ENCODE measurements at places on chromosomes 5 and 9.

DNA sequence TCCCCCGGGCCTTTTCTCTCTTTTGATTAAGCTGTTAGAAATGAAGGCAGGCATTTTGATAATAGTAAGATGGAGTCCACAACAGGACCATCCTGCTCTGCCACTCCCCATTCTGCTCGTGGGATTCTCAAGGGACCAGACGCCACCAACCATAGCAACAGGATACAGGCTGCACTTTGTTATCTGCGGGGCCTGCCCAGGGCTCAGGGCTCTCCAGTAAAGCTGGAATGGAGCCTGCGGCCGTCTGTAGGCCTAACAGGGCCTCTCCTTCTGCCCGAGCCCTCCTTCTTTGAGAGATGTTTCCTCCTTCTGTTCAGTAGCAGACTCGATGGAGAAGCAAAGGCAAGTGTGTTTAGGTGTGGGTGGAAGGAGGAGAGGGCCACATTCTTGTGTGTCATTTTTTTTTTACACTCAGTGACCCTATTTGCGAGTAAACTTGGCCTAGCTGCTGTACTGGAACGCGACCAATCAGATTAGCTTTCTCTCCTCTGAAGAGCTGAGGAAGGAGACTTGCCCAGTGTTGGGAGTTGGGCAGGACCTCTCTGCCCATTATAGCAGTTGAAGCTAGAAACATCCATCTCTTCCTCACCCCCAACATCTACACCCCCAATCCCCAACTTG, 8.9 kb upstream of the EPB41L4B start:
- H3K27ac ChIP-seq = no peak overlapping the region
- H3K27me3 ChIP-seq = no peaks in the 10 kb centered on the region

DNA sequence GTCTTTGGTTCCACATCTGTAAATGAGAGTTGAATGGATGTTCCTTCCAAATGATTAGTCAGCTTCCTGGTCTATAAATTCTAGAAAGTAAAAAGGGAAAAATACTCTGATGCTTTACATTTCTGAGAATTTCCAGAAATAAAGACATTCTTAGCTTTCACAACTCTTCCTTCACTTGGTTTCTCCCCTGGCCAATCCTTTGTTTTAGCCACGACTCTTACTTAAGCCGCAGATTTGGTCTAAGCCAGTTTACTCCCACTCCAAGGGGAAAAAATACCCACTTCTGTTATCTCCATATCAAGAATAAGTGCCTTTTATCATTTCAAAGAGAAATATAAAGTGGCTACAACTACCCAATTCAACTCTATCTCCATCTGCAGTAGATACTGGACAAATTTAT, 29.7 kb downstream of the PWWP2A start:
- no peaks in the 10 kb centered on the region for H3K4me1 ChIP-seq
- H3K27ac ChIP-seq = no peak overlapping the region
- H3K4me3 ChIP-seq = no peak overlapping the region
- H3K27me3 ChIP-seq = no peaks in the 10 kb centered on the region

GRCh38 chr5:121533814-121534213, 317.9 kb upstream of the FTMT start:
- no peaks in the 10 kb centered on the region for H3K4me1 ChIP-seq
- no peaks in the 10 kb centered on the region for H3K36me3 ChIP-seq
- H3K27me3 ChIP-seq = no peaks in the 10 kb centered on the region
- no peak overlapping the region for H3K4me3 ChIP-seq

DNA sequence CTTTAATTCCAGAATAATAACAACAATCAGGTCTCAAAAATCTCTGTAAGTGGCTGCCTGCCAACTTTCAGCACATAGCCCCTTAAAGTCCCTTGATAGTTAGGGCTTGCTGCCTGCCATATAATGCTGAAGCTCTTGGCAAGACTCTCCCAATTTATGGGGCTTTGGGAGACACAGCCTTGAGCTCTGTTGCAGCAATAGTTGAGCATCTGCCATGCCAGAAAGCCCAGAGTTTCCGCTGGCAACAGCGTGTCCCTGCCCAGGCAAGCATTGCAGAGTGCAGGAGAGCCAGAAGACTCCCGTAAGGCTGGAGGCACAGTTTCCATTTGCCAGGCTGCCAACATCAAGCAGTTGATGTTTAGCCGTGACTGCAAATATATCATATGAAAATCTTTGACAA, 678.5 kb upstream of the NUDT12 start:
- DNase-seq = no peak
- no peak overlapping the region for H3K4me3 ChIP-seq
- H3K27ac ChIP-seq = no peak overlapping the region

Measured in DND-41 (cell line).